ENCODE measurements at places on chromosomes 6 and 20.

DNA sequence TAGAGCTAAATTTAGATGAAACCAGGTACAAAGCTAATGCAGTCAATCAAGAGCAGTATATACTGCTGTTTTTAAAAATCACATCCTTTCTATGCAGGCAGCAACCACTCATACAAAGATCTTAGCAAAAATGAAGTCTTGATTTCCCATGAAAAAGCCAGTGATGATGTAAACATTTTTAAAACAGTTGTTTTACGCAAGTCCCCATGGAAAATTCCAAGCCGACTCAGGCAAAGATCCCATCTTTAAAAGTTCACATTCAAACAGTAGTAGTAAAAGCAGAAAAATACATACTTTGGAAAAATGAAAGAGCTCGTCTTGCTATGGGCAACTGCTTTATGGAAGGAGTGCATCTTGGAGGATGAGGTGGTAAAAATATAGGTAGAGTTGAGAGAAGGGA lies 84.0 kb downstream of the RCAN2 start:
- no peak for DNase-seq

- DNase-seq = no peak
These were observed 150.5 kb downstream of the IPCEF1 start for GRCh38 chr6:154206141-154206540.

GRCh38 chr20:47490795-47491194 lies 10.9 kb upstream of the NCOA3 start:
- DNase-seq = no peak

DNA sequence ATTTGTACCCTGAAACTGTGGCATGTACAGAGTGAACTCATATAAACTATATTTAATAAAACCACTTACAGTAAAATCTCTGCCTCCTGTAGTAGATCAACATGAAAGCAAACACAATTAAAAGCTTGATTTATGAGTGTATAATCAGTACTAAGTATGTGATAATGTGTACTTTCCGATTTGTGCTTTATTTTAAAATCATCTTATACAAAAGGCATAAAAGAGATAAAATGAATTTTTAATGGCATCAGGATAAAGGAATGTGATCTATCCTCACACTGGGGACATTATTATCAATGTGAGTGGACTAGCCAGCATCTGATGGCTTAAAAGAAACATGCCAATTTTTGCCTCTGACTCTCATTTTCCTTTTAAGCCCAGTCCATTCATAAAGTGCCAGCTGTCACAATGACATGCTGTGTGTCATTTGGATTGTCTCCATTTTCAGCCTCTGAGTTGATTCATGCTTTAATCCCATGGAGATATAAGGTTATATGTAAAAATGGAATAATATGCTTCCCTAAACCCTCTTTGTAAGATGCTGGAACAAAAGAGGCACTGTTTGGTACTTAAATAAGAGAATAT lies 831.6 kb upstream of the EYS start:
- DNase-seq = no peak

DNA sequence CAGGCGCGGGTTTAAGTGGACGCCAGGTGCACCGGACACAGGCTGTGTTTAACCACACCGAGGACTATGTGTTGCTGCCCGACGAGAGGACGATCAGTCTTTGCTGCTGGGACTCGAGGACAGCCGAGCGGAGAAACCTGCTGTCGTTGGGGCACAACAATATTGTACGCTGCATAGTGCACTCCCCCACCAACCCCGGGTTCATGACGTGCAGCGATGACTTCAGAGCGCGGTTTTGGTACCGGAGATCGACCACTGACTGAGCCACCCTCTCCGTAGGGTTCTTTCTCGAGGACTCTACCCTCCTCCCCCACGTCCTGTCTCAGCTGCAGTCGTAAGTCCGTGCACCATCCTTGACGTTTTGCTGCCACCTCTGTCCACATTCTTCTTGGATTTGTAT lies 8.6 kb upstream of the CASS4 start:
- no peak for DNase-seq

- DNase-seq = no peak
These were observed 138.8 kb upstream of the RREB1 start for GRCh38 chr6:6968731-6969552.

Data from germinal center (tissue), 1 donor.